LoVo (cell line): ENCODE measurements at places on chromosomes 7 and 10.

DNA sequence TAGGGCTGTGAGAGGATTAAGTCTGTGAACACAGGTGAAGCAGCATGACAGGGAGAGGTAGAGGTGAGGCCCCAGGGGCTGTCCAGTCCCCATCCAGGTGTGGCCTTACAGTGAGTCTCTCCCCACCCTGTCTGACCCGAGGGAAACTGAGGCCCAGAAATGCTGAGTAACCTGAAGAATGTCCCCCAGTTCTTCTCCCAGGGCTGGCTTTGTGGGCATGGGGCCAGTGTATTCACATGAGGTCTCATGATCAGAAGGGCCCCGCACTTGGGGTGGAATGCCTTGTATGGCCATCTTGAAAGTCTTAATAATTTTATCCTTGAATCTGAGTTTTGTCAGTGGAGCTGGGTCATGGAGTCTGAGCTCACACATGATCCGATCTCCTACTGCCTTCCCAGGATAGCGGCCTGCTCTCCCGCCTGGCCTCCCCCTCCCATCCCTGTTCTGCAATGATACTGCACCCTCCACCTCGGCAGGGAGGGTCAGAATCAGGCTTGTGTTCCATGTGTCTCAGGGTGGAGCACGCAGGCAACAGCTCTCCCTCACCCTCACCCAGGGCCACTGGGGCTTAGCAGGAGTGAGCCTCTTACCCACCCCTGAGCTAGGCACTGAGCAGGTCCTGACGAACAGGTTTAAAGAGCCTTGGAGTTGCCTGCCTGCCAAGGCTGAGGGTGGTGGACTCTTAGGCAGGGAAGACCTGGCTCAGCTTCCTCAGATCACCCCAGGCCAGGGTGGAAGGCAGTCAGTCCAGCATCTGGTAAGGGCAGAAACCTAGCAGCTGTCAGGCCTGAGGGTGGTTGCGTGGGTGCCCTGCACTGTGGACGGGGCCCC lies 41.4 kb upstream of the NPFFR1 start:
- no peak for DNase-seq

- no peak for DNase-seq
These were observed 2.1 kb downstream of the NHLRC2 start for GRCh38 chr10:113856563-113856962.

GRCh38 chr10:62390497-62391176 lies 16.5 kb downstream of the ZNF365 start:
- no peak for DNase-seq

DNA sequence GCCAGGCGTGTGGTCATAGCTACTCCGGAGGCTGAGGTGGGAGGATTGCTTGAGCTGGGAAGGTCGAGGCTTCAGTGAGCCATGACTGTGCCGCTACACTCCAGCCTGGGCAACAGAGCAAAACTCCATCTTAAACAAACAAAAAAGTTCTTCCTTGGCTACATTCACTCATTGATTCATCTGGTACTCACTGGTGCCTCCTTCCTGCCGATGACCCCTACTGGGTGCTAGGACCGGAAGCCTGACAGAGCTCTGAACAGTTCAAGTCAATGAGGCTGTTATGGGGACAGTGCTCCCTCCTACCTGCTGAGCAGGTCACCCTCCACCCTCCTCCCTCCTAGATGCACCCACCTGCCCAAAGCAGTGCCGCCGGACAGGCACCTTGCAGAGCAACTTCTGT lies 4.9 kb downstream of the PCOLCE start:
- no peak for DNase-seq

DNA sequence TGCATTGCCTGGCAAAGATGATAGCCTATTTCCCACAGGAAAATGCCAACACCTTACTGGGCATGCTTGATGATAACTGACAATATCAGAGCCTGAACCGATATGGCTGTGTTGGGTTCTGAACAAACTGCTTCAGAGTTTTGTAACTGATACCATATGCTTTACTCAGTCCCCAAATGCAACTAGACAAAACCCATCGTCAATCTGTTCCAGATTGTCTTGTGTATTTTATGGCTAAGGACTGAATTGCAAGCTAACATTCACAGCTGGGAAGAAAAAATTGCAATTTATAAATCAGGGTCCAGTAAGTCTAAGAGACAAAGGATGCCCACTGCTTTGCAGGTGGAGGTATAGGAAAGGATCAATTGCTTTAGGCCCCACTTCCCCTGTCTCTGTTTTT lies 116.8 kb upstream of the WNT16 start:
- no peak for DNase-seq

DNA sequence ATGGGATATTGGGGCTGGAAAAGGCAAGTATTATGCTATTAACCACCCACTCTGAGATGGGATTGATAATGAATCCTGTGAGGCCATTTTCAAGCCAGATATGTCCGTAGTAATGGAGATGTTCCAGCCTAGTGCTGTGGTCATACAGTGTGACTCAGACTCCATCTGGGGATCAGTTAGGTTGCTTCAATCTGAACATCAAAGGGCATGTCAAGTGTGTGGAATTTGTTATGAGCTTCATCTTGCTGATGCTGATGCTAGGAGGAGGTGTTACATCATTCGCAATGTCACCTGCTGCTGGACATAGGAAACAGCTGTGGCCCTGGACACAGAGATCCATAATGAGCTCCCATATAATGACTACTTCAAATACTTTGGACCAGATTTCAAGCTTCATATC lies 144.7 kb downstream of the PLCE1 start:
- no peak for DNase-seq

DNA sequence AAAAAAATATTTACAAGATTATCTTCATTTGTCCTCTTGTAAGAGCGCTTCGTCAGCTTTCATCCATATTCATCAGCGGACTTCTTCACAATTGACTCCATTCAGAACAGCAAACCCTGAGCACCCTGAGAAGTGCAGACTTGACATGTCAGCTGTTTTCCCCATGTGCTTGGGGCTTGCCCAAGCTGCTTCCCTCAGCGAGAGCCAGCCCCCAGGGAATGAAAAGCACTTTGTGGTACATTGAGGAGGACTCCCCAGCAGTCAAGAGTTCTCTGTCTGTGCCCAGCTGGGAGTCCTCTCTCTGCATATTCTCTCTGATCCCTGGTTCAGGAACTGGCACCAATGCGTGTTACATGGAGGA lies 22.7 kb downstream of the HKDC1 start:
- DNase-seq, result no peak

GRCh38 chr10:46541017-46541661 lies 15.3 kb downstream of the GPRIN2 start:
- no peak for DNase-seq

GRCh38 chr7:73856941-73857340 lies 4.0 kb upstream of the TMEM270 start:
- no peak for DNase-seq

GRCh38 chr10:123502983-123503382 lies 163.2 kb upstream of the GPR26 start:
- DNase-seq, result no peak

DNA sequence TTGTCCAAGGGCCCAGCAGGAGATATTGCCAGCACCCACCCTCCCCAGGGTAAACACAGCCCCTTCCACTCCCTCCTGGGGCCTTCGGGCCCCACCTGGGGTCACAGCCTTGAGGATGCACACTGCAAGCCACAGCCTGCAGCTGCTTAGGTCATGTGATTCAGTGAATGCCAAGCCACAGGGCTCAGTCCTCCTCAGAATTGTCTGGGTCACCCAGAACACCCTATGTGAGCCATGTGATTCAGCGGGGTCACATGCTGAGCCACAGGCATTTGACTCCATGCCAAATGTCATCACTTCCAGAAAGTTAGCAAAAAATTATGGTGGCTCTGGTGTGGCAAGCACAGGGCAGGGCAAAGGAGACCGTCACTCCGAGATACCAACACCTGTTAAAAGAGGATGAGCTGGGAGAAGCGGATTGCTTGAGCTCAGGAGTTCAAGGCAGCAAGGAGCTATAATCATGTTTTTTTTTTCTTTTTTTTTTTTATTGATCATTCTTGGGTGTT lies 17.2 kb upstream of the PSAP start:
- DNase-seq, result peak; percentile 71

DNA sequence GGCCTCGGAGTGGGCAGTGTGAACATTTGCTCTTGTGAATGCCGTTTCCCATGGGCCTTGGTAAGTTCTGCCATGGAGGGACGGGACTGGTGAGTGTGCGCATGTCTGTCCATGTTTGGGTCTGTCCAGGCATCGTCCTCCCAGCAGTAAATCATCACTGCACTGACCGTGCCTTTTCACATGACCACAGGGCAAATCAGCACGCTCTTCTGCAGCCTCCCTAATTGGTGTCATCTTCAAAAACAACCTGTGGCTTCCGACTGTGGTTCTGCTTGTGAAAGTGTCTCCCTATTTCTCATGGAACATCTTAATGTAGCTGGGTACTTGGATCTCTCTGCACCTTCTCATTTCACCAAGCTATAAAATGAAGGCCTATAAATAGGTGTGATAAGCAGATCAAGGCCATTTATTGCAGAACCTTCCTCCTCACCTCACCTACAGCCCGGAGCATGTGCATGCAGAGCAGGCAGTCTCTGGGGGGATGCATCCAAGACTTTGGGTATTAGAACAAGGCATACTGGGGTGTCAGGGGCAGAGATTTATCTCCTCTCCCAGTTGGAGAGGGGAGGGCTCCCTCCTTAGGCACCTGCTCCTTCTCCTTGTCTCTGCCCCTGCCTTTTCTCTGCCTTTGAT lies 77.4 kb downstream of the RBM20 start:
- no peak for DNase-seq

DNA sequence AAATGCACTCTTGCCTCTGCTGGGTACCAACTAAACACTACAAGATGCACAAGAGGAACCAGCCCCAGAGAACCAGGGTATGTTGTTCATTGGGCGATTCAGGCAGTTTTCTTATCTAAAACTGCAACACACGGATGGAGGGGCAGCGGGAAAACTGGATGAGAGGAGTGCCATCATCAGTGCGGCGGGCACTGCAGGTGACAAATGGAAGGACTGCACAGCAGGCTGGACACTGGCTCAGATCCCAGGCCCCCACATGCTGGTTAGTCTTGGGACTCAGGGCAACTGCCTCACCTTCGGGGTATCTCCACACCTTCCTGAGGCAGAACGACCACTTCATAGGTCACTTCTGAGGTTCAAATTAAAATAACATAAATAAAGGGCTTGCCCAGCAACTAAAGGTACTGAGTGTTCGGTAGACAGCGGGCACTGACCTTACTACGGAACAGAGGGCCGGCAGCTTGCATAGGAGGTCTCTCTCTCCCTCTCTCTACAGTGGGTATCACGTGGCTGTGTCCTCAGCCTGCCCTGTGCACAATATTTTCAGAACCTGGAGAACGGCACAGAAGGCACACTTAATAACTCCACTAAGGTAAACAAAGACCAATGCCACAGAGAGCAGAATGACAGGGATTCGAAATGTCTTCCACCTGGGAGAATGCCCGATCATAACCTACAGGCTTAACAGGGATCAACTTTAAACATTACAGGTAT lies 72.1 kb downstream of the GRB10 start:
- DNase-seq, result no peak

GRCh38 chr7:108232076-108232475 lies 101.9 kb upstream of the LAMB4 start:
- DNase-seq, result no peak

DNA sequence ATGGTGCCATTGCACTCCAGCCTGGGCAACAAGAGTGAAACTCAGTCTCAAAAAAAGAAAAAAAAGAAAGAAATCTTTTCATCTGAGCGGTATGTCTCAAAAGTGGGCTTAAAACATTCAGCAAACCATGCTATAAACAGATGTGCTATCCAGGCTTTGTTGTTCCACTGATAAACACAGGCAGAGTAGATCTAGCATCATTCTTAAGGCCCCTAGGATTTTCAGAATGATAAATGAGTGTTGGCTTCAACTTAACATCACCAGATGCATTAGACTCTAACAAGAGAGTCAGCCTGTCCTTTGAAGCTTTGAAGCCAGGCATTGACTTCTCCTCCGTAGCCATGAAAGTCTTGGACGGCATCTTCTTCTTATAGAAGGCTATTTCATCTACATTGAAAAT lies 23.1 kb downstream of the DYDC2 start:
- no peak for DNase-seq

GRCh38 chr7:118731854-118732253 lies 507.4 kb downstream of the ANKRD7 start:
- DNase-seq, result no peak

DNA sequence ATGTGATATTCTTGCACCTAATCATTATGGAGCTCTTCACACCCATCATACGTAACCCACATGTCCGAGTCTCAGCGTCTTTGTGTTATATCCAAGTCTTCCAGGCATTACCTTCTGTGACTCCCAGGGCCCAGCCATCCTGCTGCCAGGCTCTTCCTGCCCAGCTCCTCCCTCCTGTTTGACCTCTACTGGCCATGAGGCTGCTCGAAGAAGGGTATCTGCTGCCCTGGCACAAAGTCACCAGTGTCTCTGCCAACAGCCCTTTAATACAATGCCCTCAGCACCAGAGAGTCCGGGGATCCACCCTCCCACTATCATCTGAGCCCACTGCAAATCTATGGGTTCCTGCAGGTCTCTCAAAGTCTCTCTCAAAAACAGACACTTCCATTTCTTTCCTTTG lies 65.3 kb upstream of the WAC start:
- DNase-seq, result no peak

- no peak for DNase-seq
These were observed 344.4 kb downstream of the WDR11 start for GRCh38 chr10:121195524-121195910.

DNA sequence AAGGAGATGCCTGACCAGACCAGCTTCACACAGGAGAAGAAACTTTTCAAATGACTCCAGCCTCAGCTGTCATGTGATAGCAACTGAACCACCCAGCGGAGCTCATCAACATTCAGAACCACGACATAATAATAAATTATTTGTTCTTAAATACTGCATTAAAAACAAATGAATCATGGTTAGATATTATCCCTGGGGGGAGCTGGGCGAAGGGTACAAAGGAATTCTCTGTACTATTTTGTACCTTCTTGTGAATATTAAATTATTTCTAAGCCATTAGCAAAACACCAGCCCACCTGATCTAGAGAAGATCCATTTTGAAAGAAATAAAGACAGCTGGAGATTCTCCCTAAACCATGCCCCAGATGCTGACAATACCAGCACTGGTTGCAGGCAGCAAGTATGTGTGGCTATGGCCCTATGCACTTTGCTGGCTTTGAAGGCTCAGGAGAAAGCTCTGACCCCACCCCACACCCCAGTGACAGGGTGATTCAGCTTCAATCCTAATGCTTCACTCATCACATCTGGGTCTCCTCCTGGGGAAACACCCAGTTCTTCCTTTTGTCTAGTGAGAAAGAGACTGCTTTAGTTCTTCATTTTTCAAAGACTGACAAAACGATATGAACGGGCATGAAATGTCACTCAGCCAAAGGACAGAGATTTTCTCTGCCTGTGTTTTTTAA lies 45.5 kb upstream of the NKX2-3 start:
- DNase-seq, result no peak

- DNase-seq, result peak; percentile 71
These were observed 42.3 kb downstream of the NOC3L start for GRCh38 chr10:94320285-94320914.

DNA sequence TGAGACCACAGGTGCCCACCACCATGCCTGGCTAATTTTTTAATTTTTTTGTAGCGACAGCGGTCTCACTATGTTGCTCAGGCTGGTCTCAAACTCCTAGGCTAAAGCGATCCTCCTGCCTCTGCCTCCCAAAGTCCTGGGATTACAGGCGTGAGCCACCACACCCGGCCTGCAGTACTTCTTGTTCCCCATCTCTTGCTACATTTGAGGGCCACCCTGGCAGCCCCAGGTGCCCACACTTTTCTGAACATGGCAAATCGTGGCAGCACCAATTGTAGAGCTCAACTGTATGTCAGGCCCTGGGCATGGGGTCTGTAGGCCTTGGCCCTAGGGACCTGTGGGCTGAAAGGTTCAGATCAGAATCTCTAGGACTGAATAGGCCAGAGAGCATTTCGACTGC lies 25.1 kb upstream of the LIMK1 start:
- no peak for DNase-seq
